ENCODE measurements at places on chromosomes 3 and 15.

GRCh38 chr3:110618512-110619226 lies 452.9 kb upstream of the NECTIN3 start:
- DNase-seq: no peak

GRCh38 chr3:13841141-13841540 lies 38.7 kb downstream of the WNT7A start:
- no peak for DNase-seq

DNA sequence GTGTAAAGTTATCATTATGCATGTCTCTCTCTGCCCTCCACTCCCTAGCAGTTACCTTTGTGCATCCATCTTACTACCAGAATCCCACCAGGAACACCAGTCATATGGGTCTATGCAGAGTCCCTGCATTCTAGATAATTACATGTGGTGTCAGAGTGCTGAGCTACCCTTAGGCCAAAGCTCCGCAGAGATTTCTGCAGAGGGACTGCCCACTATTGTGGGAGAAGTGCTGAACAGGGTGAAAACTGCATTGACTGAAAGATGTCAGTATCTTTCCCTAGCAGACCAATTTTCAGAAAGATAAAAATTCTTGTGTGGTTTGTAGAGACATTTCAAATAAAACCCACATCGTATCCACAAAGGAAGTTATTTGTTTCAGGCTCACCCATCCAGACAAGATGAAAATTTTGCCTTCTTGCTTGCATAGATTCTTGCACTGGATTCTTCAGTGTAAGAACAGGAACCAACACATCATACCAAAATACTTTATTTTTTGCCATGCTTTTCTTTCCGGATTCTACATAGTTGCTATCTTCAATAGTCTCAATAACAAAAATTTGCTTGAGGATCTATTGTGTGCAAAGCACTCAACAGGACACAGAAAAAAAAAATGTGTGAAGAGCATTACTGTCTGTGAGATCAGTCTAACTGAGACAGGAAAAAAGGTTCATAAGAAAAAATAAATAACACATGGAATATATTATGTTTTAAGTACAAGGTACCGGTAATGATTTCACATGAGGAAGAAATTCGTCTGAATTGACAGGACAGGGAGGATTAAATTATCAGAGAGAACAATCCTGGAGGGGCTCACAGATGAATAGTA lies 32.0 kb upstream of the CCDC80 start:
- DNase-seq: no peak

DNA sequence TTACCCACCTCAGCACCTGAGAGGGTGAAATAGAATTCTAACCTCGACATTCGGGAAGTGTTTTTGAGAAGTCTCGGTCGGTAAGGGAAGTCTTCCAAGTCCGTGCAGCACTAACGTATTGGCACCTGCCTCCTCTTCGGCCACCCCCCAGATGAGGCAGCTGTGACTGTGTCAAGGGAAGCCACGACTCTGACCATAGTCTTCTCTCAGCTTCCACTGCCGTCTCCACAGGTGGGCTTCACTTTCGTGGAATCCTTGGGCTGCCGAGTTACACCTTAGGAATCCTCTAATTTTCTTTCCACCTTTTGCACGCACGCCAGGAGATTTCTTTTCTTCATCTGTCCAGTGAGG lies 775 bp downstream of the CCNDBP1 start:
- no peak for DNase-seq

GRCh38 chr15:34012461-34013028 lies 26.5 kb downstream of the AVEN start:
- DNase-seq: no peak

GRCh38 chr15:53110999-53111398 lies 320.9 kb upstream of the ONECUT1 start:
- DNase-seq: no peak

DNA sequence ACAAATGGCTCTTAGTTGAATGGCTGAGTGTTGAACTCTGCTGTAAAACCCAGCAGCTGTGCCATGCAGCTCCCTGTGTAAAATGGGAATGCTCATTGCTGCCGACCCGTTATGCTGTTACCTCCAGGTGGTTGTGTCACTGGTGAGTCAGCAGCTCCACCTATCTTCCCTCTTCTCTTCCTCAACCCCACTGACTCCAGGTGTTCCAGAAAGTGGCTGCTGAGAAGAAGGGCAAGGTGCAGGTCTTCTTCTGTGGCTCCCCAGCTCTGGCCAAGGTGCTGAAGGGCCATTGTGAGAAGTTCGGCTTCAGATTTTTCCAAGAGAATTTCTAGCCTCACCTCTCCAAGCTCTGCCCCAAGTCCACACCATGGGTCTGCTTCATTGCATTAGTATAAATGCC lies 41.9 kb downstream of the NOX5 start:
- DNase-seq: no peak

- DNase-seq: no peak
Measured at GRCh38 chr3:189839576-189839975, 208.4 kb downstream of the TP63 start.

- DNase-seq: no peak
Measured at GRCh38 chr3:51610708-51611107, 60.3 kb upstream of the TEX264 start.

DNA sequence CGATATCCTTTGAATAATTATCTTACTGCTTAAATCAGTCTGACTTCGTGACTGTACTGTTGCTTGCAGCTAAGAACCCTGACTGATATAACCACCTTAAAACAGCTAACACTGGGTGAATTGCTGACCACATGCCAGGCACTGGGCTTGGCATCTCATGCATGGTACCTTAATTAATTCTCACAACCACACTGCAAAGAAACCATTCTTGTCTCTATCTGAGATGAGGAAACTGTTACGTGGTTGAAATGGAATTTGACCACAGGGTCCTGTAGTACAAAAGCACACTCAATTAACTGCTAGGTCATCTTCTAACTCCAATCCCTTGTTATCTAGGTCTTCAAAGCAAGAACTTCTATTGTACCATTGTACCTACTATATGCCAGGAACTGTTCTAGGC lies 92.7 kb upstream of the PRICKLE2 start:
- no peak for DNase-seq

GRCh38 chr15:51281368-51281967 lies 56.9 kb downstream of the CYP19A1 start:
- DNase-seq: no peak

DNA sequence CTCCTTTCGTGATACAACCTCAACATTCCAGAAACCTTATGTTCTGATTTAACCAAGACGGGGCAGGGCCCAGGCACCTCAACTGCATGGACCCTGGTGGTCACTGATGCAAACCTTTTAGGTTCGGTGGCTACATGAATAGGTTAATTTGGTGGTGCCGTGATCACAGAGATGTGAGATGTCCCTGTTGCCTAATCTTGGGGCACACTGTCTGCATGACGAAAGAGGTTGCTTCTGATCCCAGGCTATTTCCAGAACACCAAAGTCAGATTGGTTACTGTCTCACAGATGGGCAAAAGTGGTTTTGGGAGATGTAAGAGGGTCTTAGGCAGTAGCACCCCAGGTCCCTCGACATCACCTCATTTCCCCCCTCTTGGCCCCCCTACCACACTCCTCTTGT lies 4.0 kb upstream of the CCR1 start:
- no peak for DNase-seq

DNA sequence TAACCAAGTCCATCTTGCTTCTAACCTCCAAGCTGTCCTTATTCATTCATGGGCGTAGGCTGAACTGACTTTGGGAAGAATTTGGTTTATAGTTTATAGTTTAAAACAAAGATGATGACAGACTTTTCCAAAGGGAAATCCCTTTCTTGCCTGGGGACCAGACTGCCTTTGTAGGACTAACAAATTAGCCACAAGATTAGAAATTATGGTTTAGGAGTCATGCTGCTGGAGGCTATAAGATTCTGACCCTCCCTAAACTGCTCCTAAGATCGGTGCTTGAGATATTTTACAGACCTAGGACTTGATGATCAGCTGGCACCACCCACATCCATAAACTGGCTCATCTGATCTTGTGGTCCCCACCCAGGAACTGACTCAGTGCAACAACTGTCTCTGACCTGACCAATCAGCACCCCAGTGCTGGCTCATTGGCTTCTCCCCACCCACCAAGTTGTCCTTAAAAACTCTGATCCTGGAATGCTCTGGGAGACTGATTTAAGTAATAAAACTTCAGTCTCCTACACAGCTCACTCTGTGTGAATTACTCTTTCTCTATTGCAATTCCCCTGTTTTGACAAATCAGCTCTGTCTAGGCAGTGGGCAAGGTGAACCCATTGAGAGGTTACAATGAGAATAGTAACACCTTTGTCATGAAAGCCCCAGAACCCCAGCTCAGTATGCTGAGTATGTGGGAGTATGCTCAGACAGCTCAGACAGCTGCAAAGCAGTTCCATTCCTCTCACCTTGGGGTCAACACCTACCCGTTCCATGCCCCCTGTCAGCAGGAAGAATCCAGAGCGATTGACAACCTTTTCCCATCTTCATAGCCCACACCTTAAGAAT lies 51.6 kb upstream of the C15orf39 start:
- DNase-seq: no peak

DNA sequence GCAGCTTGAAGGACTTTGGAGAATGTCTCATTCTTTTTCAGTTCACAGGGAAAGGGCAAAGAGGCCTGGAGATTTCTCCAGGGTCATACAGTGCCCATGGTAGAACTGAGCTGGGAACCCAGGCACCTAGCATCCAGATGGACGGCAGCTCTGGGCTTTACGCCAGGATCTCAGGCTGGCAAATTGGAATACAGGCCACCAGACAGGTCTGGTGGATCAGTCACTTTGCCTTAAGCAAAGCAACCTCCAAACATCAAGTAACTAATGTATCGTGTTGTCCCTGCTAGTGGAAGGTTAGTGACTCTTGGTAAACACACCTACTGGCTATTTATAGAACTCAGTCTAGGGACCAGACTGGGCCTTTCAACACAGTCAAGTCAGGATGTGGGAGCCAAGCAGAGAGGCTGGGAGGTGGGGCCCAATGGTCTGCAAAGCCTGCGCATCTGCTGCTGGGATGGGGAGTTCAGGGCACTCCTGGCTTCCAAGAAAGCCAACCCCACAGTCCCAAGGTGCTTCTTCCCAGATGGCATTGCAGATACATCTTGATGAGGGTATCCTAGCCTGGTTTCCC lies 30.2 kb downstream of the RPLP1 start:
- no peak for DNase-seq

DNA sequence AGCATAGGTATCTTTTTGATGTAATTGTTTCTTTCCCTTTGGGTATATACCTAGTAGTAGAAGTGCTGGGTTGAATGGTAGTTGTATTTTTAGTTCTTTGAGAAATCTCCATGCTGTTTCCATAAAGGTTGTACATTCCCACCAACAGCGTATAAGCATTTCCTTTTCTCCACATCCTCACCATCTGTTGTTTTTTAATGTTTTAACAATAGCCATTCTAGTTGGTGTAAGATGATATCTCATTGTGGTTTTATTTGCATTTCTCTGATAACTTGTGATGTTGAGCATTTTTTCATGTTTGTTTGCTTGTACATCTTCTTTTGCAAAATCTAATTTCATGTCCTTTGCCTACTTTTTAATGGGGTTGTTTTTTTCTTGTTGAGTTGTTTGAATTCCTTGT lies 80.0 kb upstream of the TMC3 start:
- DNase-seq: no peak

DNA sequence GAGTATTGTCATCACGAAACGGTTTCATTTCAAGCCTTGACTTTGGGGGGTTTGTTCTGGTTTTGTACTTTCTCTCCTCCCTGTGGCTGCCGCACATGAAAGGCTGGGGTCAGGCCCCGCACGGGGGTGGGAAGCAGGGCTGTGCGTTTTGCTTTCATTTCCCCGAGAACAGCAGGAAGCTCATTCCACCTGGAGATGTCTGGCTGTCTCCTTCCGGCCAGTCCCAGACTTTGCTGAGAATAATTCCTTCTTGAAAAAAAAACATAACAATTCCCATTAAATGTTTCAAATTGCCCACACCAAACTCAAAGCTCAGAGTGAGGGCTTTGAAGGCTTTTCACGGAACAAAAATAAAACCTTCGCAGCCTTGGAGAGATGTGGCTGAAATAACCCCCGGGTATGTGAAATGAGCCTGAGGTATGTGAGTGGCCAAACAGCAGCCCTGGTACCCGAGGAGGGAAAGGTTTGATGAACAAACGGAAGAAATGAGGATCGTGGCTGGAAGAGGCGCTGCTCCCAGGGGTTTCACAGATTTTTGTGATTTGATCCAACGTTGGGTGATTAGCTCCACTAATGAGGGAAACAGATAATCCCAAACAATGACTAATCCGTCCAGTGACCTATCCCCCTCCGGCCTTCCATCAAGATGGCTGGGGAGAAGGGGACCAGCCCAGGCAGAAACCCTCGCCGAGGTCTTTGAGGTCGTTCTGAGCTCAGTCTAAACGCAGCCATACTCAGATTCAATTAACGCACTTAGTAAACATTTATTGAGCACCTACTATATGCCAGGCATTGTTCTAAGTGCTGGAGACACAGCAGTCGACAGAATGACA lies 126.9 kb upstream of the MEF2A start:
- no peak for DNase-seq

DNA sequence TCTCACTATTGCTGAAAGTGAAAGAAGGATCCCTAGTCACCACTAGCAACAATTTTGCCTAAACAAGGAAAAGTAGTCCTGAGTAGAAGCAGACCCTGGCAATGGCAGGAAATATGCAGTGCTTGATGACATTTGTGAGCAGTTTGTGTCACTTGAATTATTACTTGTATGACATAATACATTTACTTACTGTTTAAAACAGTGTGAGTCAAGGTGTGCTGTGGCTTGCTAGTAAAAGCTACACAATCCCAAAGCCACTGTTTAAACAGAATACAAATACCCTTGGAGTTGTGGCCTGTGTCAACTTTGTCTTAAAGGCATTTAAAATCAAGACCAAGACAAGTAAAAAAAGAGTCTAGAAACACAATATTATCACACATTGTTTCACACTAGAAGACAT lies 775.4 kb downstream of the ROBO1 start:
- DNase-seq: no peak

DNA sequence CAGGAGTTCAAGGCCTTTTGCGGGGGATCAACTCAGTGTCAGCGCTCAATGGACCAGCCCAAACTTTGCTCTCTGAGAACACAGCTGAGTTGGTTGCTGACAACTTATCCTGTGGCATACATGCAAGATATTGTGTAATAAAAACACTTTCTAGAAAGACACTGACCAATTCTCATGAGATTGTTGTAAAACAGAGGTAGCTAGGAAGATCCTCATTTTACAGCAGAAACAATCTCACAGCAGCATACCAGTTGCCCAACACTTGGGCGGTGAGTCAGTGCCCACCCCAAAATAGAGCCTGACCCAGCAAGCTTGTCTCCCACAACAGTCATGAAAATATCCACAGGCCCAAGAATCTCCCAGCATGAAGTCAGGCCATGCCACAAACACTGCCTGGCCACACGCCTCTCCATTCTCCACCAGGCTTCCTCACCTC lies 18.2 kb downstream of the KLHL6 start:
- DNase-seq: no peak

GRCh38 chr15:62417439-62417838 lies 252.4 kb upstream of the C2CD4B start:
- no peak for DNase-seq

DNA sequence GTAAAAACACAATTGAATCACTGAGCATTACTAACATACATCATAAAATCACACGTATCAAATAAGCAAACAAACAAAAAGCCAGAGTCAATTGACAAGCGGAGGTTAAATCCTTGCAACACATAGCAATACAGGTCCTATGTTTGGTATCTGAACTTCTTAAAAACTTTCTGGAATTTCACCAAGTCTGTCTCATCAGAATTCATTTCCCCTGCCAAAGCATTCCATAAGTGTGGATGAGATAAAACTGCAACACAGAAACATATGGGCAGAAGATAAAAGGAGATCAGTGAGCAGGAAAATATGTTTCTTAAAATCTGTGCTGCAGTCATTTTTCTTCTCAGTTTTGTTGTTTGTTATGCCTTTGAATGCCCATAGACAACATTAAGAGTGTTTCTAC lies 1155.5 kb downstream of the TBL1XR1 start:
- DNase-seq: no peak

- no peak for DNase-seq
Measured at GRCh38 chr3:70006089-70006488, 6.6 kb downstream of the SAMMSON start.

Data from stimulated activated CD4-positive, alpha-beta T cell treated with anti-CD3 and anti-CD28 coated beads, TNF-alpha, amount 100 ng/mL, for 24 hours (primary cell).